ENCODE measurements at places on chromosomes 16 and 17.

- DNase-seq, result no peak
These were observed 718 bp downstream of the NDUFAB1 start for GRCh38 chr16:23595246-23595950.

GRCh38 chr17:7237266-7237760 is 1.9 kb downstream of the PHF23 start:
- no peak for DNase-seq

GRCh38 chr16:88671806-88672205 is 8.9 kb upstream of the MVD start:
- DNase-seq, result no peak

- no peak for DNase-seq
These were observed 59.9 kb downstream of the LITAF start for GRCh38 chr16:11526655-11527350.

DNA sequence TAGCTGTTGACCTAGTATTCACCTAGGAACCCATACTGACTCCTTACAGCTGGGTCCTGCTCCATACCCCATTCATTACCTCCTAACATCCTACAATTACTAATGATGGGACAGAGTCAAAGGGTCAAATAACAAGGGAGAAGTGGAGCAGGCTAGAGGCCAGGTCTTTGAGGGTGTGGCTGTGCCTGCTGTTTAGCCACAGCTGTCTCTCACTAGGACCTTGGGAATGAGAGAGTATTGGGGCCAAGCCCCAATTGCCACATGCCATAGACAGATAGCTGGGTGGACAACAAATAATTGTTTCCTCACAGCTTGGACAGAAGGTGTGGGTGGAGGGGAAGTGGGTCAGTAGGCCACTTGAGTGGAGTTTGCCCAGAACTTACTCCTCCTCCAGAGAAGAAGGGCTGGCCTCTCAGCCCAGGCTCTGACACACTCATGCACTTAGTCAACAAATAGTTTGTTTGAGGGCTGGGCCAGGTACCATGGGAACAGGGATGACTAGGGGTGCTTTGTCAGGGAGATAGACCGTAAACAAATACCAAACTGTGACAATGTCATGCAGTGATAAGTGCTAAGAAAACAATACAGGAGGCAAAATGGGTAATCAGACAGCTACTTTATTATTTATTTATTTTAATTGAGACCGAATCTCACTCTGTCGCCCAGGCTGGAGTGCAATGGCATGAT is 10.2 kb upstream of the CENPT start:
- DNase-seq, result peak; percentile 95

- no peak for DNase-seq
These were observed 19.3 kb downstream of the HSF5 start for GRCh38 chr17:58468944-58469343.

DNA sequence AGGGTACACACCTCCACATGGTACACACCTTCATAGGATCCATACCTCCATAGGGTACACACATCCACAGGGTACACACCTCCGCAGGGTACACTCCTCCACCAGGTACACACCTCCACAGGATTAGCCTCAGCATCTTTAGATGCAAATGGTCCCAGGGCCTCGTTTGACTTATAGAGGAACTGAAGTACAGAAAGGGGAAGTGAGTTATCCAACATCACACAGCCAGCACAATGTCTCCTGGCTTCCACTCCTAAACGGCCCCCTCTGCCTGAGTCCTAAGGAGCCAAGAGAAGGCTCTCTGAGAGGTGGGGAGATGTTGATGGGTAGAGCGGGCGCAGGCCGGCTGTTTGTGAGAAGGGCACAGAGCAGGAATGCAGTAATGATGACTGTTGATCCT is 12.0 kb downstream of the FOXN1 start:
- DNase-seq, result no peak

DNA sequence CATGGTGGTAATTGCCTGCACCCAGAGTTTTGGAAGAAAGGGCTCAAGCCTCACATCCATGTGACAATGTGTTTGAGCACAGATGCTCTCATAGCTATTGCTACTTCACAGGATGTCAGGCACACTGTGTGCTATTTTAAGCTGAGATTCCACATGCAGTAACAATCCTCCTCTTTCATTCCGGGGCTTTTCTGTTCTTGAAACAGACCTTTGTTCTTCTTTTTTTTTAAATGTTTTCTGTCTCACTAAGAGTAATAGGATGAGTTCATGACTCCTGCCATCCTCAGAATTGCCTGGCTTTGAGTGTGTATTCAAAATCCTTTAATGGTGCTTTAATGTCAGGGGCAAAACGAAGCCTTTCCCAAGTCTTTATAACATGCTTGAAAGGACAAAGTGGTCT is 198.9 kb downstream of the ABCC12 start:
- DNase-seq, result no peak

- peak; percentile 82 for DNase-seq
These were observed at the start of gene GABARAP for GRCh38 chr17:7241783-7242716. Gene GABARAP, minus strand, starts transcription at chr17:7242449. Its CDS starts 119 bp downstream, at chr17:7242330.

GRCh38 chr17:28506763-28507487 is 777 bp downstream of the FOXN1 start:
- DNase-seq, result no peak

DNA sequence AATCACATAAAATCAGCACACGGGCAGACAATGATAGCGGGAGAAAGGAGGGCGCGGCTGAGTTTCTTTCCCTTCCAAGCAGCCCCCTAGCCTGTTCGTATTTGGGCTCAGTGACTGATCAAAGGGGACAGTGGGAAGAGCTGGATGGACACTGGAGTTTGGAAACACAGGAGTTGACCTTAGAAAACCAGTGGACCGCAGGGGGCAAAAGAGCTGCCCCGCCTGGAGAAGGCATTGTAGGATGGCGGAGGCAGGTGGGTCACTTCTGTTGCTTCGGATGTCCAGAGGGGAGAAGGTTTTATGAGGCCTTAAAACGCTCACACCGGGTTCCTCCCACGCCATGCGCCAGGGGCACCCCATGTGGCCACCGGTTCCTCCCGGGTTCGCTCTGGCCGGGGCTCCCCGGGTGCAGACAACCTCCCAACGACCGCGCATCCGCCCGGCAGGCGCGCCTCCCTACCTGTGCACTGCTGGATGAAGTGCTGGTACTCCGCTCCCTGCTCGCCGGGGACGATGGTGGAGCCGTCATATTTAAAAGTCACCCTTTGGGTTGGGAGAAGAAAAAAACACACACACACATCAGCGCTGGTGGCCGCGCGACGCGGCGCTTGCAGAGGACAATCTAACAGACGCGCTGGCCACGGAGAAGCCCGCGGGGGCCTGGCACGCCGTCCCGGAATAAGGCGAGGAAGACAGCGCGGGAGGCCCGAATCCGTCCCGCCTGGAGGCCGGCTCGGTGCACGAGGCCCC is 662 bp downstream of the COTL1 start:
- DNase-seq, result no peak

DNA sequence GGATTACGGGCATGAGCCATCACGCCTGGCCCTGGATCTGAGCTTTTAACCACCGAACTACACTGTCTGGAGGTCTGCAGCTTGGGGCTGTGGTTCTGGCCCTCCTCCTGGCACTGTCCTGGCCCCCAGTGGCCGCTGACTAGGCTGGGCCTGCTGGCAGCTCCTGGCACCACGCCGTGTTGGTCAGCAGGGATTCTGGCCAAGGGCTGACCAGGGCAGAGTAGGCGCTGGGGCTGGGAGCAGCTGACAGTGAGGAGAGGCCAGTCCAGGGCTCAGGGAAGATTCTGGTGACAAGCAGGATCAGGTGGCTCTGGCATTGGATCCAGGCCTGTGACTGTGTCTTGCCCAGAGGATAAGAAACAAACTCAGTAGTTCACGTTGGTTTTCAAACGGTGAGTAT is 14.6 kb downstream of the EEF2K start:
- DNase-seq, result no peak

GRCh38 chr17:21163101-21163500 is 36.3 kb downstream of the DHRS7B start:
- DNase-seq, result no peak

GRCh38 chr16:78570399-78571141 is 471.1 kb downstream of the WWOX start:
- DNase-seq, result no peak

DNA sequence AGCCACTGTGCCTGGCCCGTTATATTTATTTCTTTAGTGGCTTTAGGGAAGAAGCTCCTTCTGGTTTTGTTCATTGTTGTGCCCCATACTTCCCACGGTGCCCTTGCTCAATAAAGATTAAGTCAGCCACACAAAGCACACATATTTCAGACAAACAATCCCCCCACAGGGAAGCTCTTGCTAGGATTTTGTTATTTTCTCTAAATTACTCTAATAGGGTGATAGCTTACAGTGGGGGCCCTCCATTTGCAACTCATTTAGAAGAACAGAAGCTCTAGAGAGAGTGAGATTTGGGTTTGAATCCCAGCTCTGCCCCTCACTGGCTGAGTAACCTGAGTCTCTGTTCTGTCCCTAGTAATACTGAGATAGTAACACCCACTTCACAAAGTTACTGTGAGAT is 499.9 kb downstream of the GRIN2A start:
- no peak for DNase-seq

DNA sequence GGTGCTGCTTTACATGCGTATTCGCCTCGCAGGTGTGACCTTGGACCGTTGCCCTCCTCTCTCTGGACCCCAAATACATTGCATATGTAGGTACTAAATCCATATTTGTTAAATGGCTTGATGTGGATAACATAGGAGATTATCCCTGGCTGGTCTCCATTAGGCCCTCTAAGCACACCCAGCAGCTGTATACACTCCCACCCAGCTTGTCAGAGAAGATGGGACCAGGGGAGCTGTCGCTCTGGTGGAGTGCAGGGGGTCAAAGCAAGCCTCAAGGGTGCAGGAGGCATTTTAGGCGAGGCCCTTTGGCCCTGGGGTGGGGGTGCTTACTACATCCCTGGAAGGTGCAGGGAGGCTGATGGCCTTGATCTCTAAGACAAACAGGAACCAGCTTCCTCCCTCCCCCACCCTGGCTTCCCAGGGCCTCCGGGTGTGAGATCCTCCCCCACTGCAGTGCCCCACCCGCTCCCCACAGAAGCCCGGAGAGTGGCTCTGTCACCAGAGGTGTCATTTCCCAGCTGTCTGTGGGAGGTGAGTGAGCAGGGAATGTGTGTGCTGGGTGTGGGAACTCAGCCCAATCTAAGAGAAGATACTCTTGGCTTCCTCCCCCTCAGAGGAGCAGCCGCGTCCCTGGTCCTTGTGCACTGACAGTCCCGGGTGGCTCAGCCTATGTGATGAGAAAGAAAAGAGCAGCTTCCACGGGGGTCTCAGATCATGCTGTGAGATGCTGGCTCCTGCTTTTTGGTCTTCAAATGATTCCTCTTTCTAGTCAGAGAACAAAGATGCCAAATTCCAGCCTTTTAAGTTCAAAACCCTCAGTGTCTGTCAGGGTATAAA is 1.4 kb upstream of the VAMP2 start:
- DNase-seq, result no peak

- DNase-seq, result no peak
These were observed 433.7 kb downstream of the KIF2B start for GRCh38 chr17:54256401-54256929.

DNA sequence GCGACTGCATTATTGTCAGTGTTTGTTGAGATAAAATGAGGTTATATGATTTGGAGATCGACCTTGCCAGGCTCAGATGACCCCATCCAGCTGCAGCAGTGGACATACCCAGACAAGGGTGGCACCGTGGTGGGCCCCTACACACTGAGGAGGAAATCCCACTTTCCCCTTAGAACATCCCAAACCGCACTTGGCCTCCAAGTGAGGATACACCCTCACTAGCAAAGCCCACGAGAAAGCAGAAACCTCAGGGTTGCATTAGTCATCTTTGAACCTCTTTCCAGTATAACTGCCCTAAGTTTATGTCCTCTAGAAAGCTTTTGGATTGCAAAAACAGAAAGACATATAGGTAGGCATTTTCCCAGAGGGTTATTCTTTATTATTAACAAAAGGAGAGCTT is 101.5 kb downstream of the CLEC16A start:
- DNase-seq, result no peak

GRCh38 chr16:55045756-55046460 is 115.2 kb downstream of the IRX5 start:
- DNase-seq, result no peak

DNA sequence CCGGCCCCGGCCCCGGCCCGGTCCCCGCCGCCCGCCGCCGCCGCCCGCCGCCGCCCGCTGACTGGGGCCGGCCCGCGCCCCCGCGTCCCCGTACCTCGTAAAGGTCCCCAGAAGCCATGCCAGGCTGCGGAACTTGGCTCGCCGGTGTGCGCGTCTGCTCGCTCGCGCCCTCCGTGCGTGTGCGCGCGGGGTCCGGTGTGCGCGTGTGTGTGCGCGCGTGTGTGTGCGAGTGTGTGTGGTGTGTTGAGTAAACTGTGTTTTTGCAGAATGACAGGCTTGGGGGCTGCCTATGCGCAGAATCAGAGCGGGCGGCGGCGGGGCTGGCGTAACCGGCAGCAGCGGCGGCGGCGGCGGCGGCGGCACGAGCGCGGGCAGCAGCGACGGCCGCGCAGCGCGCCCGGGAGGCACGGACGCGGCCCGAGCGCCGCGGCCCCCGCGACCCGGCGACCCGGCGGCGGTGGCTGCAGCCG is 307 bp downstream of the CDYL2 start:
- peak; percentile 47 for DNase-seq

DNA sequence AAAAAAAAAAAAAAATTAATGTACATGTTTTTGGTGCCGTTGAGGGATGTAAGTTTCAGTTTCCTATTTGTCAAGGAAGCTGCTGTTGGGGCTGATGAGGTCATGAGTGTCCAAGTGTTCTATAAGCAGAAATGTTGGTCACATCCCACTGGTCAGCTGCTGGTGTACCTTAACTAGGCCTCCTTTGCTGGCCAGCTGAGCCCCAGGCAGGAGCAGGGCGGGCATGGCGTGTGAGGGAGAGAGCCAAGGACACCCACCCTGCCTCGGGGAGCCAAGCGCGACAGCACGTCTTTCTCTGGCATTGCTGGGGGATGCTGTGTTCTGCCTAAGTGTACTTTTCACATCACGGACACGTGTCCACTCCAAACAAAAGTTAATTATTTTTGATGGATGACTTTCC is 108.1 kb upstream of the CDC42EP4 start:
- DNase-seq, result no peak

DNA sequence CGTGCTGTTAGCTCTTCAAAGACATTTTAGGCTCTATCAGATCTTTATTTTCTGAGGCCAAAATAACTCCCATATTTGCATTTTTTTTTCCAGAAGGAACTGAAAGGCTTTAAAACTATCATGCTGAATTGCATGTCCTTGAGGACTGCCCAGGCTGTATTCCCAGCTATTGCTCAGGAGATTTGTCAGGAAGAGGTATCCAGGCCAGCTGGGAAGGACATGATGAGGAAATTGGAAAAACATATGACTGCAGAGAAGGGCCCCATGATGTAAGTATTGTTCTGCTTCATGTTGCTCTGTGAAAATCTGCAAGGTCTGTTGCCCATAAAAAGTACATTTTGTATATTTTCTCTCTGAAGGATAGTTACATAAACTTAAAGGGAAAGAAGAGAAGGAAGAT is 5.7 kb downstream of the CDC6 start:
- DNase-seq, result peak; percentile 45

- DNase-seq, result no peak
These were observed 144.6 kb upstream of the IRX6 start for GRCh38 chr16:55179411-55179810.

- no peak for DNase-seq
These were observed 81.3 kb downstream of the CBLN1 start for GRCh38 chr16:49200223-49200820.

All from dermis microvascular lymphatic vessel endothelial cell (primary cell).